ENCODE measurements at places on chromosomes 3 and 15. TPM values are rescaled to one million over a fixed set of nuclear protein-coding genes. Genes with fewer than 3 reads are reported as not detected.

GRCh38 chr15:95470997-95471689 lies 859.4 kb upstream of the NR2F2 start:
- no peak overlapping the region for H3K4me3 ChIP-seq
- DNase-seq = no peak
- H3K27ac ChIP-seq = no peak overlapping the region

The SLC35G2 gene
- 3.7 TPM for total RNA-seq

GRCh38 chr3:27171113-27171512 lies 198.1 kb downstream of the NEK10 start:
- no peaks in the 10 kb centered on the region for H3K27me3 ChIP-seq
- H3K4me3 ChIP-seq = no peak overlapping the region
- DNase-seq = no peak
- H3K36me3 ChIP-seq = no peaks in the 10 kb centered on the region

The GOLGA6D gene
- 0.19 TPM for total RNA-seq

The AHSG gene
- total RNA-seq = 0.27 TPM

DNA sequence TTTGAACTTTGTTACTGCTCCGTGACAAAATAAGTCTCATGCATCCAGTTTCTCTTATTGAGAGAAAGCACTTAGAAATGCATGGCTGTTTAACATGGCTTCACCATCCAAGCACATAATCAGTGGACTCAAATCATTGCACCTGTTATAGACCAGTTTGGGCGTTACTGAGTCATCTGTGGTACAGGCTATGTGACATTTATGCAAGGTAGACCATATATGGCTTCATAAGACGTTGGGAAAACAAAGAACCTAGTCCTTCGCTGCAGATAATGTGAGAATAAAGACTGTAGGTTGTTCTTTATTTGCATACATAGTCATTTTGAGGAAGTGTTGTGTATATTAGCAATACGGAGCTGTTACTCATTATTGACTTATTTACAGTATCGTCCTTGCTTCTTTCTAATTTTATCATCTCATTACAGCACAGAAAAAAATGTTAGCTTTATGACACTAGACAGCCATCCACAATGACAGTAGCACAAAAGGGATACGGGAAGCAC lies 374.7 kb downstream of the IL5RA start:
- peaks cover 4% of the 10 kb centered on the region for H3K36me3 ChIP-seq
- H3K4me1 ChIP-seq = no peaks in the 10 kb centered on the region
- no peaks in the 10 kb centered on the region for H3K27me3 ChIP-seq
- H3K4me3 ChIP-seq = no peak overlapping the region
- no peak for DNase-seq

- DNase-seq = no peak
- H3K27me3 ChIP-seq = peaks cover 8% of the 10 kb centered on the region
- peaks cover 12% of the 10 kb centered on the region for H3K4me1 ChIP-seq
- peak overlapping the region; percentile 86 for H3K27ac ChIP-seq
These were observed 6.8 kb downstream of the SPINT1 start for GRCh38 chr15:40850576-40851112.

Measured in type B pancreatic cell (in vitro differentiated cells).